ENCODE measurements at places on chromosomes 11 and 22. TPM values are rescaled to one million over a fixed set of nuclear protein-coding genes. Genes with fewer than 3 reads are reported as not detected.

The MPZL2 gene
- polyA plus RNA-seq = not detected

The MB gene
- 0.06 TPM for polyA plus RNA-seq

The CNTN5 gene
- not detected for polyA plus RNA-seq

- no peak for DNase-seq
These were observed 121.1 kb downstream of the NXPE2 start for GRCh38 chr11:114799476-114799875.

DNA sequence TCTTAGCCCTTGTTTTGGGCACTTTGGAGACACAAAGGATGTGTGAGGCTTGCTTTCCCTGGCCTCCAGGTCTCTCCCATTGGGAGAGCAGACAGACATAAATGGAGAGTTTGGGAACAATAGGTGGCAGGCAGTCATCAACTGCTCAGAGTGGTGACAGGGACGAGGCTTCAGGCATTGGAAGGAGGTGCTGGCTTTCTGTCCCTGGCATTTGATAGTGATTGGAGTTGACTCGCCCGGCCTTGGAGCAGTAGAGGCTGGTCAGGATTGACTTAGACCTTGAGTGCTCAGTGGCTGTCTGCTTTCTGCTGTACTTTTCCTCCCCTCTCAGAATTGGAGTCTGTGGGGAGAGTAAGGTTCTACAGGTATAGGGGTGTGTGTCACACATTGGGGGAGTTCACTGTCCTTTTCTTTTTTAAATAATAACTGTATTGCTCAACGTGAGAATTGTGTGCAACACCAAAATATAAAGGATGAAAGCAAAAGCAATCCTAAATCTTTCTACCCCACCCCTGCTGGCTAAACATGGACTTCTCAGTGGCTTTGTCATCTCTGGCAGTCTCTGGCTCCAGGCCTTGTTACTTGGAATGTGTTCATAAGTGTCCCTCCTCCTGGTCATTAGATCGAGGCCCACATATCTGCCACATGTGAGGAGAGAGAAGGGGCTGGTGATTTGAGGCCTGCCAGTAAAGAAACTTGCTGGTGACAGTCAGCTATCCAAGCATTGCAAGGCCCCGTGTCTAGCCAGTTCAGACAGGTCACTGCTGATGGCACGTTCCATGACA is 21.1 kb downstream of the SHISA8 start:
- DNase-seq = no peak

- no peak for DNase-seq
These were observed 37.4 kb upstream of the ZBED5 start for GRCh38 chr11:10895285-10895684.

DNA sequence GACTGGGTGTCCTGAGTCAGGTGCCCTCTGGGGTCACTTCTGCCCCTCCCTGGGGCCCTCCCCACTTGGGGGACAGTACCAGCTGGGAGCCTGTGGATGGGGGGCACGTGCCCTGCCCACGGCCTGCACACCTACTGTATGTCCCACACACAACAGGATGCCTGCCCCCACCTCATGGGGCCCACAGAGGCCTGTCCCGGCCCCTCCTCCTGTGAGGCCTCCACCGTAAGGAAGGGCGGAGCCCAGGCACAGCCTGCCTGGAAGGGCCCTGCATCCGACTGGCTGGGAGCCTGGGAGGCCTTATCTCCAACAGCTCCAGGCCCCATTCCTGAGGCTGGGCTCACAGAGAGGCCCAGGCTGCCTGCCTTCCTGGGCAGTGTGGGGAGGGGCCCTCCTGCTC is 47.8 kb downstream of the BRSK2 start:
- DNase-seq = no peak

Measured in BJ (cell line).